AG09309 (cell line): ENCODE measurements at places on chromosomes 2 and 18.

- DNase-seq, result no peak
These were observed 869.8 kb downstream of the CPS1 start for GRCh38 chr2:211426240-211426639.

- no peak for DNase-seq
These were observed 451.0 kb upstream of the SALL3 start for GRCh38 chr18:78528411-78529258.

DNA sequence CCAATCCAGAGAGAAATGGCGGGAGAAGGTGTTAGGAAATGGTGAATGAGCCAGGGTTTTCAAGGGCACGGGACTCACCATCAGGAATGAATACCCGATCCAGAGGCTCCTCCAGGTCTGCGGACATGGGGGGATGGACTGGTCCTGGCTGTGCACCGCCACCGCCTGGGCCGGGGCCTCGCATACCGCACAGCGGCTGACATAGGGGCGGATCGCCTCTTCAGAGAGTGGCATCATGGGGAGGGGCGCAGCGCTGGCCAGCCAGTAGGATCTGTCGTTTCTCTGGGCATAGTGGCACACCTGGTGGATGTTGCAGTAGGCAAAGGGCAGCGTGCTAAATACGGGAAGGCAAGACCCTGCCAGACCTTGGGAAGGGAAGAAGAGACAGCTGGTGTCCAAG lies 156.1 kb downstream of the COL4A4 start:
- no peak for DNase-seq

DNA sequence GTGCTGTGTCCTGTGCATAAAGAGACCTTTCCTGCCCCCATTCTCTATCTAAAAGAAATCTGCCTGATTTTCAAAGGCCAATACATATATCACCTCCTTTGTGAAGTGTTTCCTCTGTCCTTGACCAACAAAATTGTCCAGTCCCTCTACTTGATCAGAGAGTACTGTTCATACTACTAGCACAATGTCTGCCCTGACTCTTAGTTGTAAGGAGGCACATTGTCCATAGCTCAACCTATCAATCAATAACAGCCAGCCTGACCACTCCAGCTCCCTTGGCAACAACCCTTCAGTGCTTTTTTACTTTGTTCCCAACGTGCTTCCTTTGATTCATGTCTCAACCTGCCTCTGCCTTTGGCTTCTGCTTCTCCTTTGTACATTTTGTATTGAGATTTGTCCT lies 398.9 kb downstream of the TRIB2 start:
- no peak for DNase-seq

DNA sequence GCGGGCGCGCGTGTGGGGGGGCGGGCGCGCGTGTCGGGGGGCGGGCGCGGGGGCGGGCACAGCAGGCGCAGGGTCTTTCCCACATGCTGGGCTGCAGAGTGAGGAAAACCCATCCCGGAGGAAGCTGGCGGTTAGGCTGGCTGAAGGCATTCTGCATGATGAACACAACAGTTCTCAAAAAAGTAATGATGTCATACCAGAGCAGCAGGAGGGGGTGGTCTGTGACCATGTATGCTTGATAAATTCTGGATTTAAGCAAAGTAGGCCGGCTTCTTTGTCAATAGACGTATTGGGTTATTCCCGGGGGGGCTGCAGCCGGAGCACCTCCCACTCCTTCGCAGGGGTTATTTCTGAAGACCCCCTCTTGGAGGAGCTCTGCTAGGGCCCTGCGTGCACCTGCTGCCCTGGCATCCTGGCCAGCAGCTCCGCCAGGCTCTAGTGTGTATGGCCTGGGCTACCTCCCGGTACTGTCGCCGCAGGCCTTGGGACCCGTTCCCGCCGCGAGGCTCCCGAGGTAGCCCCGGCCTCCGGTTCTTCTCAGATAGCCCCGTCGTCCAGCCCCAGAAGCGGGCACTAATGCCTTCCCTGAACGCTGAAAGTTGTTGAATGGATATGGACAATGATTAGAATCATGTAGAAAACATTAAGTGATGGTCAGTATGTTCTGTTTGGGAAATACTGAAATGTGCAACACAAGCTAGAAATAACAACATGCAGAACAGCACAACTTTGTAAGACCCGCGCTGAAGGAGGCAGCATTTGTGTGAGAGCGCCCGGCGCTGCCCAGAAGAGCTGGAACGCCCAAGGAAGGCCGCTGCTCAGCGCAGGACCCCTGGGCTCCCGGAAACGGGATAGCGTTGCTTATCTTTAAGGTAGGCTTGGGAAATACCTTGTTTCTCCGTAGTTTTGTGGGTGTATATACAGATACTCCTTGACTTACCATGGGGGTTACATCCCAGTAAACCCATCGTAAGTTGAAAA lies 101.4 kb upstream of the RAB6C start:
- DNase-seq, result no peak

- no peak for DNase-seq
These were observed 34.7 kb downstream of the GBX2 start for GRCh38 chr2:236133410-236134012.

- no peak for DNase-seq
These were observed 149.9 kb upstream of the TTC39C start for GRCh38 chr18:23864624-23865023.

- DNase-seq, result peak; percentile 64
These were observed 37.4 kb downstream of the ACTR2 start for GRCh38 chr2:65264821-65265670.

DNA sequence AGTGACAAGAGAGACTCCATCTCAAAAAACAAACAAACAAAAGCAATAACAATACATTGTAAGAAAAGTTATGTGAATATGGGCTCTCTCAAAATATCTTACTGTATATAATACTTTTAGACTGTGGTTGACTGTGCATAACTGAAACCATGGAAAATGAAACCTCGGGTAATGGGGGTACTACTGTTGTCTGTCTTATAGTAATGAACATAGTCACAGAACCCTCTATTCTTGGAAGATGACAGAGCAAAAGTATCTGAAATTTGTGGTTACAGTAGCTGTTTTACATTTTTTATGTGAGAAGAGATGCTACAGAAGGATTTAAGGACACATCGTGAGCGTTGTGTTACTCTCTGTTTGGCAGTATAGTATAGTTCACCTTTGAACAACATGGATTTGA lies 60.5 kb downstream of the MAP4K4 start:
- DNase-seq, result no peak

GRCh38 chr2:195337597-195337996 lies 319.4 kb upstream of the SLC39A10 start:
- no peak for DNase-seq

DNA sequence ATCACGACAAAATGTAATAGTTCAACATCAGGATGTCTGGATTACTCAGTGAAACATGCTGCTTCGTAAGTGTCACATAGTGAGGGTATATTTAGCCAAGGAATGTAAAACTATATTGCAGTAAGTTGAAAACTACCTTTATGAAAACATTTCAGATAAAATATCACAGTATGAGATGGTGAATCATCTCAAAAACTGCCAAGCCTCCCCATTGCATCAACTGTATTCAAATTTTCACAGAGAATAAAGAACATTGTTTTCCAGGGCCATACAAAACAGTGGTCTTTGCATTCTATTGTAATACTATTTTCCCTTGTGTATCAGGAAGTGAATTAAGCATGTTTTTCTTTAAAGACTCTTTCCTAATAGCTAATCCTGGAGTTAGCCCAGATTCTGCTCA lies 47.6 kb upstream of the MSTN start:
- no peak for DNase-seq
